ENCODE measurements at places on chromosomes 7 and 10.
A peak's percentile ranks its signal among the peaks of the same experiment; 100 is the strongest.

DNA sequence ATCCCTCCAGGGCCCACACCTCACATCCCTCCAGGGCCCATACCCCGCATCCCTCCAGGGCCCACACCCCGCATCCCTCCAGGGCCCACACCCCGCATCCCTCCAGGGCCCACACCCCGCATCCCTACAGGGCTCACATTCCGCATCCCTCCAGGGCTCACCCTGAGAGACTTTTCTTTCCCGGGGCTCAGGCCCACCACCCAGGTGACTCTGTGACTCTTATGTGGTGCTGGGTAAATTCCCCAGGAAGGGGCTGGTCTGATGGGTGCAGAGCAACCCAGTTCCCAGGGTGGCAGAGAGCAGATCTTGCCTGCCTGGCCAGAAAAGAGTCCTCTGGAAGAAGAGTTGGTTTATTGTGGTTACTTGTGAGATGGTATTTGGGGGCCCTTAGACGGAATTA, 290.7 kb downstream of the TCERG1L start:
- DNase-seq, result no peak

DNA sequence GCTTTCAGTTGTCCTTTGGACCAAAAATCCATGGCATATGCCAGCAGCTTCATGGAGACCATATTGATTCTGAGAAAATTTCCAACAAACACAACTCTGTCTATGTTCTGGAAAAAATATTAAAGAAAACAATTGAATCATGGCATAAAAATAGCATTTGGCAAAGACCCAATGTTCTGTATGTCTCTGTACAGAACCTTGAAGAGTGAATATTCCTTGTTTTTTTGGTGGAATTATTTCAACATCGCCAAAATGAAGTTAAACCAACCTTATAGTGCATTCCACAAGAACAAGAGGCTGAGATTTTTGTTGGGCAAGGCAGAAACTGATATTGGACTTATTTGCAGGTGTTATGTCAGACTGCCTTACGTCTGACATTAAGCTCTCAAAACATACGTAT, 53.3 kb upstream of the SLC16A12 start:
- DNase-seq, result no peak

DNA sequence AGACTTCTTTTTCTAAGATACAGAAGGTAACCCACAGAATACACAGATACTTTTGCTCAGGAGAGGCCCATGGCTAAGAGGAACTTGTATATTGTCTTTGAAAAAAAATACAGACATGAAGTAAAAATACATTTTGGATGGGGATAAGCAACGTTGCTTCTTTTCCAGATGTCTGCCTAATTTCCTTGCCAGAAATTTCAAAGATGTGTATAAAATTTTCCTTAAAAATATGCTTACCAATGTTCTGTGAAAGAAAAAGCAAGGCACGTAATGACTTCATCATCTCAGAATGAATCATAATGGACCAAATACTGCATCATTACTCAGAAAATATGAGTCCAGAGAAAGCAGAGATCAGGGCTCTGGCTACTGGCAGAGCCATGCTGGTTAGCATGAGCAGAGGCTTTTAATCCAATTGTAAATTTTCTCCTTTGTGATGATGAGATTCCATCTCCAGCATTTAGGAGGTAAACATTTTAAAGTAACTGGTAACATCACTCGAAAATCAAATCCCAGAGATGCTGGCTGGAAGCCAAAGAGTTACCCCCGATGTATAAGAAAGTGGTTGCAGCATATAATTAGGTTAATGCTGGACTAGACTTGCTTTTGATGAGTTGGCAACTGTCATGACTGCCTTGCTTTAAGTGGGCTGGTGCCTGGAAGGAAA, 272.5 kb downstream of the SEMA3A start:
- DNase-seq, result no peak

GRCh38 chr7:50920031-50920635, 137.4 kb upstream of the GRB10 start:
- DNase-seq, result no peak

DNA sequence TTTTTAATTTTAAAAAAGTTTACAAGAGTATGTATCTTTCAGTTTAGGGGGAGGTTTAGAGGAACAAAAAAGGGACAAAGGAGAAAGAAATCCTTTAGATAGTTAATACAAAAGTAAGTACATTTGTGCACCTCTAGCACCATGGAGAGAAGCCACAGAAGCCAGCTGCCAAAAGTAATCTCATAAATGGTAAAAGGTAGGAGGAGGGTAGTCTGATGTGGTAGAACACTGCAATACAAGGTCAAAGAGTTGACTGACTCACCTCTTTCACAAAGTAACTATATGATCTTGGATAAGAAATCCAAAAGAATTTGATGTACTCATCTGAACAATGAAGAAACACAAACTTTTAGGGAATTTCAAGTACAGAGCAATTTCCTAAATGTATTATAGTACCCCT, 68.1 kb downstream of the CNOT4 start:
- peak; percentile 59 for DNase-seq

GRCh38 chr7:5528071-5528814, 104.6 kb upstream of the TNRC18 start:
- DNase-seq, result no peak

GRCh38 chr7:24788961-24789576, 31.8 kb upstream of the GSDME start:
- no peak for DNase-seq

Data from inflammatory macrophage treated with lipopolysaccharide for 1 hour (primary cell).